ENCODE measurements at places on chromosomes 2 and 18.

GRCh38 chr18:21194871-21195771 lies 46.9 kb upstream of the GREB1L start:
- peak; percentile 16 for DNase-seq

DNA sequence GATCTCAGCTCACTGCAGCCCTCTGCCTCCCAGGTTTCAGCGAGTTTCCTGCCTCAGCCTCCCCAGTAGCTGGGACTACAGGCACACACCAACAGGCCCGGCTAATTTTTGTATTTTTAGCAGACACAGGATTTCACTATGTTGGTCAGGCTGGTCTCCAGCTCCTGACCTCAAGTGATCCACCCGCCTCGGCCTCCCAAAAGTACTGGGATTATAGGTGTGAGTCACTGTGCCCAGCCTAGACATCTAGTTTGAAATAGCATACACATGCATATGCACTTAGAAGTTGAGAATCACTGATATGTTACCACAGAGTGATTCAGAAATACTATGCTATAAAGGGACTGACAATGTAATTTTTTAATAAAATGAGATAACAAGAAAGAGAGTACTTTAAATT lies 69.8 kb upstream of the CDKL4 start:
- no peak for DNase-seq

DNA sequence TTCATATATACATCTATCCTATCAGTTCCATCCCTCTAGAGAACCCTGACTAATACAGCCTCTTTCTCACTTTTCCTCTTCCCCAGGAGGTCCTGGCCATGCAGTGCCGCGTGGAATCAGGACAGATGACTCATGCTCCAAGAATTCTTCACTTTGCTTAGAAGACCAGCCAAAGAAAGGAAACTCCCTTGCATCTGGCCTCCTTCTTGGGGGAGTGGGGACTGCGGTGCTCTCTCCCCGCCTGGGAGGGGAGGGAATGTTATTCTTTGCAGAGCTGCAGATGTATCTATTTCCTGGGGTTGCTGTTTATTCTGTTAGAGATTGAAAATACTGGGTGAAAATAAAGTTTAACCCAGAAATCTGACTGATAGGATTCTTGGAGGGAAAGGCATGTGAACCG lies 111.5 kb upstream of the SH3BP4 start:
- DNase-seq = no peak

- DNase-seq = no peak
These were observed 436.2 kb downstream of the SUCLG1 start for GRCh38 chr2:84022810-84023431.

- DNase-seq = no peak
These were observed 809.4 kb downstream of the TSN start for GRCh38 chr2:122564843-122565242.

GRCh38 chr18:5630900-5631413 lies 87.2 kb upstream of the EPB41L3 start:
- no peak for DNase-seq

GRCh38 chr2:12709207-12709522 lies 7.6 kb upstream of the TRIB2 start:
- DNase-seq = no peak

- no peak for DNase-seq
These were observed 64.6 kb downstream of the LTBP1 start for GRCh38 chr2:33011373-33011772.

- DNase-seq = no peak
These were observed 117.4 kb upstream of the NABP1 start for GRCh38 chr2:191560411-191560980.

DNA sequence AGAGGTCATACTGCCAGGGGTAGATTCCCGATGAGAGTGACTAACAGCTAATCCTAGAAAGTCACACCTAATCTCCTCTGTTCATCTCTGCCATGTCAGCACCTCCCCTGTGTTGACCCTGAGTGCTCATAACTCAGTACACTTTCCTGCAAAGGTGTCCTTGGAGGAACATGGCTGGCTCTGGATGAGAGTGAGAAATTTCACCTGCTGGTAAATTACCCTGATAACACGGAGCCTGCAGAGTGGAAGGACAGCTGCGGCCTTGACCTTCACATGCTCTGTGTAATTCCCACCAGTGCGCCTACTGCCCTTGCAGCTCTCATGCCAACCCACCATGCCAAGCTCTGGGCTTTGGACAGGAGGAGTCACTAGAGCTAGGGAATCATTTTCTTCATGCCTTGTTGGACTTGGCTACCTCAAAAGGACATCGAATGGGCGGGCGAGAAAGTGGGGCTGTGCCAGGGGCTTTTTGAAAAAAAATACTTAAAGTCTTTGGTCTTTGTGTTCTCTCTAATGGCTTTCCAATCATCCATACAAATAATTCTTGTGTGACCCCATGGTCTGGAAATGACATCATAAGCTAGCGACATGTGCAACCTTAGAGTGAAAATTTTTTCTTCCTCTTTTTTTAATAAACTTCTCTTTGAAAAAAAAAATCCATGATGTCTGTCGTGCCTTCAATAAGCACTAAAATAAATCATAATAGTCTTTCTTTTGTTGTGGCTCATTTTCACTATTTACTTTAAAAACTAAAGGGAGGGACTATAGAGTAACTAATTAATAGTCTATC lies 319.9 kb downstream of the MYCN start:
- DNase-seq = no peak

DNA sequence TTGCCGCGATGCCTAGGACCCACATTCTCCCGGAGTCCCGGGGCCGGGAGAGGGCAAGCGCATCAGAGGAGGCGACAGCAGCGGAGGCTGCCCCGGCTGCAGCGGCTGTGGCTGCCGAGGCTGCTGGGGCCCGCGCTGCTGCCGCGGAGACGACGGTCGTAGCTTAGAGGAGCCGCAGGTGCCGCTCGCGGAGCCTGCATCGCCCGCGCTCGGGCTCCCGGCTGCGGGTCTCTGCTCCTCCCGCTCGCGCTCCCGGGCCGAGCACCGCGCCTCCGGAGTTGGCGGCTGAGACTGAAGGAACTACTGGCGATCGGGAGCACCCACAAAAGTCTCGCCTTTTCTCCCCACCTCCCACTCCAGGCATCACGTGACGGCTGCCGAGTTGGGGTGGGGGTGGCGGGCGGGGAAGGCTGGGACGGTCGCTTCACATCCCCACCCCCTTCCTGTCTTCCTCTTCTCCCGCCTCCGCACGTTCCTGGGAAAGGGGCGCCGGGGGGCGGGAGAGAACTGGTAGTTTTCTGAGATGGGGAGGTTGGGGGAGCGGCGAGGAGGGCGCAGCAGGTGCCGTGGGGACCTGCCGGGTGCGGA lies at the start of gene LYPD1:
LYPD1 (minus strand) TSS at position 298 of the 588 bp plus-strand sequence; CDS start at position 25, 273 bp downstream.
- no peak for DNase-seq

- no peak for DNase-seq
These were observed 19.7 kb upstream of the ASNSD1 start for GRCh38 chr2:189641590-189641989.

DNA sequence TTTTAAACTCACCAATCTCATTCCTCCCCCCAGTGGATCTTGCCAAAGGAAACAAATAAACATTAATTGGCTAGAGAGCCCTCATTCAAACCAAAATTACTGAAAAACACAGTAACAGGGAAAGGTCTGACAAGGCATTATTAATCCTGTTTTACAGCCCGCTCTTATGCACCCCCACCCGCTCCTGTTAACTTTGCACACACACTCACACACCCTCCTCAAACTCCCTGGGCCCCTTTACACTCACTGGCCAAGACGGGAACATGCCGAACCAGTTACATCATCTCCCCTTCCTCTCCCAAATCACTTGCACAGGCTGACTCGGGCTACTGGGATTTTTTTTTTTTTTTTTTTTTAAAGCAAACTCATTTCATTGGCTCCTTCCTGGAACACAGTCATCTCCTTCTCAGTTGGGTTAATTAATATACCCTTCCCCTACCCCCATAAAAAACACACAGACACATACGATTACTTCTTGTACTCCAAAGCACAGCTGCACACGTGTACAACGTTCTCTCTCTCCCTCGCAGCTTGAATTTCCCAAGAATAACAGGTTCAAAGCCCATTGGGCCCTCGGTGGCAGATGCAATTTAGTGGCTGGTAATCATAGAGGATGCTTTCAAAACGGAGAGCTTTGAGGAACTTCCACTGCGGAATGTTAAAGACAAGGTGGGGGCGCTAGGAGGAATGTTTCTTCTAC lies 31.8 kb downstream of the KLF7 start:
- no peak for DNase-seq

DNA sequence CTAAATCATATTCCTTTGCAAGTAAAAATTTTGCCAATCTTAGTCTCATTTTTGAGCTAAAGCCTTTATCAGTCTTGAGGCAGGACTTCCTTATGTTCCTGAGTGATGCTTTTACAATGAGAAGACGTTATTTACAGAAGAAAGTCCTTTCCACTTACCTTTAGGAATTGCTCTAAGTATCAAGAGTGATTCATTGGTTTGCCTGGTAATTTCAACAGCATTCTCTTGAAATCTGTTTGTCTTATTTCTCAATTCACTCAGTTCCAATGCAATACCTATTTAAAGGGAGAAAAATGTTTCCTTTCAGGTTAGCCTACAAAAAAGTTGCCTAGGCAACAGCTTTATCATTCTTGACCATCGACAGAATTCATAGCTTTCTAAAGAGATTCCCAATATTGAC lies 137.2 kb downstream of the LAMA1 start:
- DNase-seq = no peak

- no peak for DNase-seq
These were observed 2159.1 kb upstream of the CELF4 start for GRCh38 chr18:39724652-39725051.

DNA sequence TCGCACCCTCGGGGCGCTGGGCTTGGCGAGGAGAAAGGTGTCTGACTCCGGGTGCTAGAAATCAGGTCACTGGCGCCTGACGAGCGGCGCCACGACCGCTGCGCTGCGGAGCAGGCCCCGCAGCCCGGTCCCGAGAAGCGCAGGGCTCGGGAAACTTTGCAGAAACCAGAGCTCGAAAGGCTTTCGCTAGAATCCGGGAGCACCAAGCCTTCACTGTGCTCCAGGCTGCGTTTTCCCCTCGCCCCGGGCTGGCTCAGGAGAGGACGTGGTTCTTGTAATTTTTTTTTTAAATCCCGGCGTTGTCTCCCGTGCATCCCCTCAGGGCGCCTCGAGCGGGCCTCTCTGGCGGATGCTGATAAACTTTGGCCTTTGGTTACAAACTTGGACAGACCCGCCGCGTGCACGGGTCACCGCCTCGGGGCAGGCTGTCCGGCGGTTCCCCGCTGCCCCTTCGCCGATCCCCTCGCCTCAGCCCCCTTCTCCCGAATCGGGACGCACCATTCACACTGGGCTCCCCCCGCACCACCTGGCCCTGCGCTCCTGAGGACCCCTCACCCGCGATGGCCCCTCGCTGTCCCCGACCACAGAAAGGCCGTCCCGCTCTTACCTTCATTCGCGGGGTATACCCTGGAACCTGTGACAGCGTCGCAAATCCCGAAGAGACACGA lies 419 bp downstream of the EPHA4 start:
- DNase-seq = peak; percentile 36

- no peak for DNase-seq
These were observed 94.0 kb downstream of the PLA2R1 start for GRCh38 chr2:159968279-159968900.

GRCh38 chr18:49651033-49651432 lies 89.2 kb downstream of the LIPG start:
- DNase-seq = no peak

- DNase-seq = no peak
These were observed 48.4 kb downstream of the TMEFF2 start for GRCh38 chr2:192146069-192147015.

DNA sequence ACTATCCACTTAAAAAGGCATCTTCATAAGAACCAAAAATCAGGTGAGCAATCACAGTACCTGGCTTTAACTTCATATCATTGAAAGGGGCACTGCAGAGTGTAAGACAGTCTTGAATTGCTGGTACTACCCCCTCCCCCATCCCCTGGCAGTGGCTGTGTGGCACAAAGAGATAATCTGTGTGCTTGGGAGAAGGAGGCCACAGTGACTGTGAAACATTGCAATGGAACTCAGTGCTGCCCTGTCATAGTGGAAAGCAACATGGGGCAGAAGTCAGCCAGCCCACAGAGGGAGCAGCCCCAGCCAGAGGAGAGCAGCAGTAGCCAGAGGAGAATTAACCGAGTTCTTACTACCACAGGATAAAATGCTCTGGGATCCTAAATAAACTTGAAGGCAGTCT lies 45.3 kb upstream of the UGP2 start:
- DNase-seq = no peak

DNA sequence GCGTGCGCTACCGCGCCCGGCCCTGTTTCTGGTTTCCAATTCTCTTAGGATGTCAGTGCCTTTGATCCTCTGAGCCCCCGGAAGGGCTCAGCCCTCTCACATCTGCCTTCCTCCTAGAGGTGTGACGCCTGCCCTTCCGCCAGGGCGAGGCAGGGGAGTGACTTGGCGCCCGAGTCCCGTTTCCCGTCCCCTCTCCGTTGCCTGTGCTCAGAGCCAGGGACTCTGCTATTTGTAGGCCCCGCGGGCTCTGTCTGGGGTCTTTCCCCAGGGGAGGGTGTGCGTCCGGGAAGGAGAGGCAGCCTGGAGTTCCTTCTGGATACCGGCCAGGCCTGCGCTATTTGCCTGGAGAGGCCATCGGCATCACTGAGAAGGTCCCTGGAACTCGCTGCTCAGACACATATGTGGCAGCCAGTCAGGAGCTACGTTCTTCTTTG lies 103.7 kb upstream of the TAF1B start:
- no peak for DNase-seq

GRCh38 chr2:43612944-43613343 lies 17.1 kb upstream of the THADA start:
- no peak for DNase-seq

DNA sequence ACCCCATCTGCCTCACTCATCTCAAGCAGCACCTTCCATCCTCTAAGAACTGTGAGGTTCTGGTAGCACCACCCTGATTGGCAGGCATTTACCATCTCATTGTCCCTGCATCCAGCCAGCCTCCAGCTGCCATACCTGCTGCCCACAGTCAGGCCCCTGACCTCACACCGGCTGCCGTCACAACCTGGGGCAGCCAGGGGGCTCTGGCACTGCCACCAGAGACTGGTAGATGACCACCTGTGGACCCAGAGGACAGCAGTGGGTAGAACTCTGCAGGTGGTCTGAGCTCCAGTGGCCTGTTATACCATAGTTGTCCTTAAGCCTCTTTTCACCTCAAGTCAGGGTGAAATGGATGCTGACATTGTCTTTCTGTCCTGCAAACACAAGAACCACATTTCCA lies 69.4 kb downstream of the POLE4 start:
- DNase-seq = no peak

- no peak for DNase-seq
These were observed 1.5 kb downstream of the ARL5A start for GRCh38 chr2:151826737-151827157.

- no peak for DNase-seq
These were observed 40.5 kb upstream of the PEX13 start for GRCh38 chr2:60976875-60977561.
